ENCODE measurements at places on chromosomes 1 and 21. TPM values are rescaled to one million over a fixed set of nuclear protein-coding genes. Genes with fewer than 3 reads are reported as not detected.
A peak's percentile ranks its signal among the peaks of the same experiment; 100 is the strongest.

GRCh38 chr1:56910441-56910985, 55.3 kb downstream of the C8B start:
- DNase-seq: no peak

GRCh38 chr1:210707300-210708240, 378.9 kb downstream of the HHAT start:
- DNase-seq: no peak

DNA sequence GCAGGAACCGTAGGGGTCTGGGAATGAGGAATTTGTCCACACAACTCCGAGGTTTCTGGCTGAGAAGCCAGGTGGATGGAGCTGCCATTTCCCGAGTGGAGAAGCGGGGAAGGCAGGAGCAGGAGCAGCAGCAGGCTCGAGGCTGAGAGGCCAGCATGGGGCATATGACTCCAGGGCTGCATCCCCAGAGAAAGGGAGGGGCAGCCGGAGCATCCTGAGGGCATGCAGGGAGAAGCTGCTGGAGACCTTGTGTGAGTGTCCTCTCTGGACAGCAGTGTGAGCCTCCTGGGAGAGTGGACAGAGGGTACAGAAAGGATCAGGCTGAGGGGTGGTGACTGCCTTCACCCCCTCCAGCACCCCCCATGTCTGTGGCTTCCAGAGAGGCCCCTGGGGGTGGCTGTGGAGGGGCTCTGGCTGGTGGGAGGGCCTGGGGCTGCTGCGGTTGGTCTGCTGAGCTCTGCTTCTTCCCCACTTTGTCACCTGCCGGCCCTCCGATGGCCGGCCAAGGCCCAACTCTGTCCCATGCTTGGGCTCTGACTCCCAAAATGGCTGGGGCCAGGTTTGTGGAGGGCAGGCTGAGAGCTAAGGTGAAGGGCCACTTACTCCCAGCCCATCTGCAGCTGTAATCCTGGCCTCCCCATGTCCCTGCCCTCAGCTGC, 633.1 kb downstream of the MATN1 start:
- DNase-seq: no peak

DNA sequence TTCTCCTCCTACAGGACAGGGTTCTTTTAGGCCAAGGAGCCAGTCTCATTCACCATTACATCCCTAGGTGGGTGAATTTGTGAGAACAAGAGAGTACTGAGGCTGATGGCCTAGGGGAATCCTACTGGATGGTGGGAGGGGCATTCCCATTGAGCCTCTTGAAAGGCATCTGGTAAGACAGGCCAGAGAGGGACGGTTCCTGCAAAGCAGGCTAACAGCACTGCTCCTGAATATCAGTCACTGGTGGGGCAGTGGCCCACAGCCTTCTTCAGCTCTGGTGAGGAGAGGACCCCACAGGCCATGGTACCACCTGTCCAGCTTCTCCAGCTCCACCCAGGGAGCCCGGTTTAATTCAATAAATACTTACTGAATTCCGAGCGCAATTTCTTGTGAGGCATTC, 125.9 kb upstream of the EDN2 start:
- DNase-seq: no peak

GRCh38 chr1:59150577-59151386, 146.1 kb upstream of the FGGY start:
- DNase-seq: peak; percentile 85

TMEM82 gene
- not detected for total RNA-seq

DNA sequence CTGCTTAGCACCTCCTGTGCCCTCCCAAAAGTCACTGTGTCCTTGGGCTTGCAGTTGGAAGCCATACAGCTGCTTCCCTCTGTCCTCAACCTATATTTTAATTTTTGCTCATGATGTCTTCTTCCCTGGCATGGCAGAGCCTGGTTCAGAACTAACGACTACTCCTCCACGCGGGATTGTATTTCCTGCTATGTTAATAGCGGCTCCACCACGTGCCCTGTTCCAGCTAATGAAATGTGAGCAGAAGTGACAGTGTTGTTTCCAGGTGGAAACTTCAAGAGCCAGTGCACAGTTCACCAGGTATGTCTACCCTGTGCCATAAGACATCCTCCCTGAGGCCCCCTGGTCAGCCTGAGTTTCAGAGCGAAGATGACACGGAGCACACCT, 52.1 kb downstream of the DHRS3 start:
- no peak for DNase-seq

Data from left ventricle myocardium superior (tissue), 1 donor.